Thymus (tissue), 14 donors: ENCODE measurements at places on chromosomes 2 and 18.

- DNase-seq: no peak
Measured at GRCh38 chr2:225056330-225057073, 14.2 kb upstream of the DOCK10 start.

DNA sequence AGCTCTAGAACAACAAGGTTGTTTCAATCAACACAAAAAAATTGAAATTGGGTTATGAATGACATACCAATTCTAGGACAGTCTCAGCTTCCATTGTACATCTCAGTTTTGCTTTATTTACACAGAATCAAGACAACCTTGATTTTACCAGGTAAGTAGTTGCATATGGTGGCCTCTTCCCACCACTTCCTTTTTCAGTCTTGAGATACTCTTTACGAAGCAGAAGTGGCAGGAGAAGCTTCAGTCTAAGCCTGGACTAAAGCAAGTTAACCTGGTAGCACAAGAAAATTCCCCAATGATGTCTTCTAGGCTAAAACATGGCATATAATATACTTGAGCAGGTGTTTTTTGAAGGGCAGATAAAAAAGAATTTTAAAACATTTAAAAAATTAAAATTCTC lies 10.7 kb upstream of the FAM136A start:
- no peak for DNase-seq

DNA sequence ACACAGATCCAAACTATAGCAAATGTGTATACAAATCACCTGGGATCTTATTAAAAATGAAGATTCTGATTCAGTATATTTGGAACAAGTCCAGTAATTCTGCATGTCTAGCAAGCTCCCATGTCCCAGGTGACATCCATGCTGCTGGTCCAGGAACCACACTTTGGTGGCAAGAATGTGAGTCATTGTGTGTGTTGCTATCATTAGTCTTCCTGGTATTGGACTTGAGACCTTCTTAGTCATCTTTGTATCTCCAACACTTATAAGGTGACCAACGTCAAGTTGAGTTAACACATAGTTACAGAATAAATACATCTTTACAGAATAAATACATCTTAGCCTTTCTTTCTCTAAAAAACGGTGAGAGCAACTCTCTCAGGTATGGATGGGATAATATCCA lies 107.9 kb upstream of the NDUFV2 start:
- no peak for DNase-seq

DNA sequence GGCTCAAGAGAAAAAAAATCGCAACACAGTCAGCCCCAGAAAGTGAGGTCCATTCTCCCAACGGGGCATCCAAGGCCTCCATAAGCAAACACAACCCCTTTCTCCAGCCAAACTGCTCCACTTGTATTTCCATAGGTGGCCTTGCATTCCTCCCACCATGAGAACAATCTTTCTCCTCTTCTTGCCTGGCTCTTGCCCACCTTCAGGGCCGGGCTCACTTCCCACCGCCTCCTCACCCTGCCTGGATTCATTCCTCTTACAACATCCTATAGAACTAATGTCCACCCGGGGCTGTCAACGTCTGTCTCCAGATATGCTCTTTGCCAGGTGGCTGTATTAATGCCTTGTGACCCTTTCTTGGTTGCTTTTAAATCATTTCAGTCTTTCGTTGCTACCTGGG lies 124.5 kb downstream of the SMAD7 start:
- no peak for DNase-seq

- DNase-seq: no peak
Measured at GRCh38 chr2:223526106-223526505, 76.1 kb downstream of the SCG2 start.

GRCh38 chr2:213227458-213227857 lies 56.8 kb upstream of the SPAG16 start:
- DNase-seq: no peak

DNA sequence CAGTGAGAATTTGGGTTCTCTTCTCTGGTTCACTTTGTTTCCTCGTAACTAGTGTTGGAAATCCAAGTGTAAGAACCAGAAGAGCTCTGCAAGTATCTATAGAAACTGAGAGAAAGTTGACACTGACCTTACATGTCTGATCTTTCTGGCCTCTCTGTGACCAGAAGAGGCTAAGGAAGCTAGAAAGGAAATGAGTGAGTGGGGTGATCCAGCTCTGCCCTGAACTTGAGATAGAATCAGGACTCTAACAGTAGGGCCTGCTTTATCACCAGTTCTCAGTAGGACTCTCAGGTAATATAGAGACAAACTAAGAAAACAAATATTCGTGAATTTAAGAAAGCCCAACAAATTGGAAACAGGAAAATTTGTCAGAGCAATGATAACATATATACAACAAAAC lies 441.2 kb upstream of the ZNF804A start:
- DNase-seq: no peak

DNA sequence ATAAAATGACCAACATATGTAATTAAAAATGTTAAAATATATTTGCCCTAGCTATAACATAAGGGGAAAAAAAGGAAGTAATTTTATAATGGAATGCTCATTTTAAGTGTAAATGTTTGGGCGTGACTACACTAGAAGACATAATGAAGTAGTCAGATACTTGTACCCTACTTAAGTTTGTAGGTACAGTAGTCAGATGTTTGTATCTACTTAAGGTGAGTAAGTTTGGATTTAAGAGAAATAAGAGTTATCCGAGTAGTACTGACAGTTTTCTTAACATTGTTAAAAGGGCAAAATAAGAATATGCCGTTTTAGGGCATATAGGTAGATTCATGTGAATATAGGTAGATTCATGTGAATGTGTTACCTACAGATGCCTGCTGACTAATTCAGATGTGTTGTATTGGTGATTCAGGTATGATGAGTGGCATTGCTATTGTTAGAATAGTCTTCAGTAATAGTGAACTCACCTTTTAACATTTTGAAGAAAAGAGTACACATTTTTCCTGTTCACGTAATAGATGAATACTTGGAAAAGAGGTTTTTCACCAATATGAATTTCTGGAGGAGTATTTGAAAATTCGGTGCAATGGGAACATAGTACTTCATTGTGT lies 14.9 kb downstream of the VAPA start:
- DNase-seq: no peak
